Endothelial cell of umbilical vein (primary cell): ENCODE measurements at places on chromosomes 16 and 17.

DNA sequence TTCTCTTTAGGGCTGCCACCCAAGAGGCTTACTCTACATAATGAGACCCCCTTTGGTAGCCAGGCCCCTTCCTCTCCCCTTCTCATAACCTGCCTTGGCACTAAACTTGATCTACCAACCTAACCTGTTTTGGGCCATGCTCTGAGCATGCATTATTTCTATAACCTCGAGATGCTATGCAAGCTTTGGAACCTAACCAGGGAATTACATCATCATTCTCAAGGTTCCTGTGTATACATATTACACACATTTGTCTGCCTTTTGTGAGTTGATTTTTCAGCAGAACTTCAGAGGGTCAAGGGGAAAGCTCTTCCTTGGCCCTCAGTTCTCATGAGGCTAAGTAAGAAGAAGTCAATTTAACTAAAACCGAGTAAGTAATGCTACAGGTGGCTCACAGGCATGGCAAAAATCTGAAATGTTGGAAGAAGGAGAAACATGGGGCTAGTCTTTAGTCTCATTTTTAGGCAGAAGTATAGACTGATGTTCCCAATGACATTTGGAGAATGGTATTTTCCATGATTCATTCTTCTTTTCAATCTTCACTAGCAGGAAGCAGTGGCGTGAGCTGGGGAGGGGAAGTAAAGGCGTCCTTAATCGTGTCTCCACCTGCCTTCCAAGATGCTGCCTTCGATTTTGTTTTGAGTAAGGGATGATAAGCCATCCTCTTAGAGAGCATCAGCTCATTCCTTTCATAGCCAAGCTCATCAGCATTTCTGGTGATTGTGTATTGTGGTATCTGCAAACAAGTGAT, 308.4 kb downstream of the ABCC12 start:
- no peaks in the 10 kb centered on the region for H3K4me1 ChIP-seq
- no peaks in the 10 kb centered on the region for H3K36me3 ChIP-seq
- H3K27ac ChIP-seq, result no peak overlapping the region
- no peak for DNase-seq
- H3K4me3 ChIP-seq, result no peak overlapping the region

- no peak overlapping the region for H3K27ac ChIP-seq
- no peak for DNase-seq
- H3K4me1 ChIP-seq, result peaks cover 9% of the 10 kb centered on the region
- H3K36me3 ChIP-seq, result no peaks in the 10 kb centered on the region
- no peaks in the 10 kb centered on the region for H3K27me3 ChIP-seq
These were observed 84.3 kb downstream of the KSR1 start for GRCh38 chr17:27540318-27541101.

DNA sequence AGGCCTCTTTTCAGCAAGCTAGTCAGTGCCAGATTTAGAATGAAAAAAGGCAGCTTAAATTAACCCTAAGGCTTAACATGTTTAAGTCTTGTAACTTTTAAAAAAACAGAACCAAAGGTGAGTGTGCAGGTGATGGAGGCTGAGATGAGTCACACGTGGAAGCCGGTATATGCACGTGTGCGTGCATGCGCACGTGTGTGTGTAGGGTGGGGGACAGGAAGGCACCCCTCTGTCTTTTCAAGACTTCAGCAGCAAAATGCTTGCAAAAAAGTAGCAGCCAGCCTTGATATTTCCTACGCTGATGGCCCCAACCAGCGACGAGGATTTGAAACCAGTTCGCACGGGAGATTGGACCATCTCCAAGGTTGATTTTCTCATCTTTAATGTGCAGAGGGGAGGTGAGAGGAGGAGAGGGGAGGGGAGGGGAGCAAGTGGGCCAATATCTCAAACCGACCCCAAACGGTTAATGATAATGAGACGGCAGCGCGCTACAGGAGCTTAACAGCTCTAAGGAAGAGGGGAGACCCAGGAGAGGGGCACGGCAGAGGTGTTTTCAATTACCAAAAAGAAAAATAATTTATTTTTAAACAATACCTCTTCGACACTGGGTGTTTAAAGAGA, 154.7 kb downstream of the ZNF423 start:
- no peak for DNase-seq
- no peaks in the 10 kb centered on the region for H3K4me1 ChIP-seq
- H3K27ac ChIP-seq, result no peak overlapping the region
- no peak overlapping the region for H3K4me3 ChIP-seq

DNA sequence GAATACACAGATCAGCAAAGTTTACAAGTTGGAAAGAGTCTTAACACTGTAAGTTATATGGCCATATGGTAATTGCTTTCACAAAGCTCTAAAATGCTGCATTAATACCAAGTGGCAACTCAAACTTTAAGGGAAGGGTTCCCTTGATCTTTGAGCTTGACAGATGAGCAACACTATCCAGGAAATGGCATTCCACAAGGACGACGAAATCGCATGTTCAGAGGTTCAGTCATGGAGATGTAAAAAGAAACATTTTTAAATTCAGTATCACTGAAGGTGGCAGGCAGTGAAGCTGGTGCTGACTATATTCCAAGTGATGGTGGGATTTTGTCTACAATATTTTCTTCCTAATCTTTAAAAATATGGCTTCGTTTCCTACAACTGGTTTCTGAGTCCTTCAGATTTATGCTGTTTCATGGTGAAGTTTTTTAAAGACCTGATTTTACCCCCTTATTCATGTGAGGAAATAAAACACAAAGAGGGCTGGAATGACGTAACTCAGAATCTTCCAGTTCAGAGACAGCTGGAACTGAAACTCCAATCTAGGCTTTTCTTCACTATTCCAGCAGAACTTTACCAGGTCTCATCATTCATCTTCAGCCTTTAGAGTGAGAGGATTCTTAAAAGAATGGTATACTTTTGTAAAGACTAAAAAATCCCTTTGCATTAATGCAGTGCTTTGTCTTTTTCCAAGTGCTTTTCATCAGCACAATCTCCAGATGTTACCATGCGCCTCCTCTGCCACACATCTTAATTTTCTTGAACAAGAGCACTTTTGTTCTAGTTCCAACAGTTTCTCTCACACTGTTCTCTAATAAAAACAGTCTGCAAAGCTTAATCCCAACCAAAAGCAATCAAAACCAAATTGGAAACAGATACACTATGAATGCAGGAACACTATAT, 20.2 kb downstream of the CHCT1 start:
- no peak overlapping the region for H3K27ac ChIP-seq
- H3K4me1 ChIP-seq, result no peaks in the 10 kb centered on the region
- H3K27me3 ChIP-seq, result no peaks in the 10 kb centered on the region
- H3K36me3 ChIP-seq, result peaks cover 2% of the 10 kb centered on the region
- DNase-seq, result no peak
- no peak overlapping the region for H3K4me3 ChIP-seq

DNA sequence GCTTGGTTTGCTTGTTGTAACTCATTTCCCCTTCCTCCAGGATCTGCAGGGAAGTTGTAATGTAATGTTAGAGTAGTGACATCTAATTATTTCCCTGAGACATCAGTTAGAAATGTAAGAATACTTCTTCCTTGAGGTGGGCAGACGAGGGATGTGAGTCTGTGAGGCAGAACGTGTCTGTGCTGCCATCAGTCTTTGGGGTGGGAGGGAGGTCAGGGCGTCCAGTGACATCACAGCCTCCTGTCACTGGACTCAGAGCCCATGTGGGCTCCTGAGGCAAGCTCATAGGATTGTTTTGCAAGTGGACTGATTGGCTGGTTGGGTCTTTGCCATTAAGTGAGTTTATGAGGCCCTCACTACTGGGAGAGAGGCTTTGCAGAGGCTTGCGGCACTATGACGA, 188.8 kb downstream of the CCDC182 start:
- no peak overlapping the region for H3K4me3 ChIP-seq
- no peaks in the 10 kb centered on the region for H3K4me1 ChIP-seq
- no peaks in the 10 kb centered on the region for H3K36me3 ChIP-seq
- no peak overlapping the region for H3K27ac ChIP-seq
- no peaks in the 10 kb centered on the region for H3K27me3 ChIP-seq
- DNase-seq, result no peak

DNA sequence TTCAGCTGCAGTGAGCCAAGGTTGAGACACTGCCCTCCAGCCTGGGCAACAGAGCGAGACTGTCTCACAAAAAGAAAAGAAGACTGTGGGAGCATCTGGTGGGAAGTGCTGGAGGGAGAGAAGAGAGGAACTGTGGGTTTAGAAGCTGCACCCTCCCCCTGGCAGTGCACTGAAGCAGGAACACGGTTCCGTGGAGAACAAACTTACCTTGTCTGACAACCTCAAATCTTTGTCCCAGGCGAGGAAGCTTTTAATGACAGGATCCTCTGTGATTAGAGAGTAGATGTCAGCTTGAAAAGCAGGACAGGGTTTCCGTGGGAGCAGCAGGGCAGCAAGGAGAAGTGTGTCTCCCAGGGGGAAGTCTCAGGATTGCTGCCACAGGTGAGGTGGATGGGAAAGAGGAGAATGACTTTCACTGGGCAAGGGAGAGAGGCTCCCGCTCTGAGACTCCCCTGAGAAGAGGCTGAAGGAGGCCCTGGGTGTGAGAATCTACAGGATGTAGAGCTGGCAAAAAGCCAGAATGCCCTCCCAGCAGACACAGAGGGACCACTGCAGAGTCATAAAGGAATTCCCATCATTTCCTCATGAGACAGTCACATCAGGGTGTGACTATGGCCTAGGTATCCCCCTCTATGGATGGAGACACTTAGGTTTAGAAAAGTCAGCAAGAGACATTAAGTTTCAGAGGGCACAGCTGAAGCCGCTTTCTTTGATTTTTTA, 22.9 kb downstream of the PRR11 start:
- no peaks in the 10 kb centered on the region for H3K27me3 ChIP-seq
- no peak for DNase-seq
- H3K27ac ChIP-seq, result no peak overlapping the region
- peaks cover 4% of the 10 kb centered on the region for H3K36me3 ChIP-seq
- no peak overlapping the region for H3K4me3 ChIP-seq

DNA sequence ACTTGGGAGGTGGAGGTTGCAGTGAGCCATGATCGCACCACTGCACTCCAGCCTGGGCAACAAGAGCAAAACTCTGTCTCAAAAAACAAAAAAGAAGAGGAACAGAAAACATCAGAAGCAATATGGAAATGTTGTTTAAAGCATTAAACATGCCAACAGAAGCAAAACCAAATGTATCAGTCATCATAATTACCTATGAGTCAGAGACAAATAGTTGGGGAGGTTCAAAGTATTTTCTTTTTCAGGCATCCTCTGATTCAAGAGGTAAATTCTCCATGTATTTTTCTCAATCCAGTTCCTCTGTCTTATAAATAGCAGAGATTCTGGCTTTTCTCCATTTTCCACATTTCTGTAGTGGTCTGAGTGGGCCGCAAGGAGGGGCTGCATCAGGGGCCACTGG, 2.1 kb upstream of the TM4SF5 start:
- no peaks in the 10 kb centered on the region for H3K36me3 ChIP-seq
- H3K27me3 ChIP-seq, result peaks cover 4% of the 10 kb centered on the region
- no peak for DNase-seq
- no peak overlapping the region for H3K27ac ChIP-seq

DNA sequence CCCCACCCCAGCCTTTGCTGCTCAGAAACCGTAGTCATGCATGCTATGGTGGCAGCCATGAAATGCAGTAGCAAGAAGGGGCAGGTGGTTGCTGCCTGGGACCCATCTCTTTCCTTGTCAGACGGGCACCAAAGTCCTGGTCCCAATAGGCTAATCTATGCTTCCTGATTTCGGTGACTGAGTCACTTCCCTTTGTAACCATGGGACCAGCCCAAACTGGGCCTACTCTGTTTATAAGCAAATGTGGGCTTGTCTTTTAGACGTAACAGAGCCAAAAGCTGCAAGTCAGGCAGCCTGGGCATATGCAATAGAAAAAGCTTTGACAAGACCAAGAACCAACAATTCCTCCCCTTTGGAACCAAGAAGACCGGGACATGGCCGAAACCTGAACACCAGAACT, 99.1 kb upstream of the RBBP6 start:
- H3K27ac ChIP-seq, result no peak overlapping the region
- H3K36me3 ChIP-seq, result no peaks in the 10 kb centered on the region
- no peak for DNase-seq
- H3K4me1 ChIP-seq, result no peaks in the 10 kb centered on the region
- H3K27me3 ChIP-seq, result no peaks in the 10 kb centered on the region

DNA sequence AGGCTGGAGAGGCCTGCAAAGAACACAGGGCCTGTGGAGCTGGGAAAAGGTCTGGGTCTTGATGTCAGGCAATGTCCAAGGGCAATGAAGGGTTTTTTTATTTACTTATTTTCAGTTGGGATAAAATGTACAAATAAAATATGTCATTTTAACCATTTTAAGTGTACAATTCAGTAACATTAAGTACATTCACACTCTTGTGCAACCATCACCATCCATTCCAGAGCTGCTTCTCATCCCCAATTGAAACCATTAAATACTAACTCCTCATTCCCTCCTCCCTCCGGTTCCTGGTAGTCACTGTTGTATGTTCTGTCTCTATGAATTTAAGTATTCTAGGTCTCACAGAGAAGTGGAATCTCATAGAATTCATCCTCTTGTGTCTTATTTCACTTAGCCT, 444.7 kb downstream of the HS3ST3B1 start:
- H3K27ac ChIP-seq, result no peak overlapping the region
- no peaks in the 10 kb centered on the region for H3K27me3 ChIP-seq
- no peak for DNase-seq
- no peaks in the 10 kb centered on the region for H3K36me3 ChIP-seq

DNA sequence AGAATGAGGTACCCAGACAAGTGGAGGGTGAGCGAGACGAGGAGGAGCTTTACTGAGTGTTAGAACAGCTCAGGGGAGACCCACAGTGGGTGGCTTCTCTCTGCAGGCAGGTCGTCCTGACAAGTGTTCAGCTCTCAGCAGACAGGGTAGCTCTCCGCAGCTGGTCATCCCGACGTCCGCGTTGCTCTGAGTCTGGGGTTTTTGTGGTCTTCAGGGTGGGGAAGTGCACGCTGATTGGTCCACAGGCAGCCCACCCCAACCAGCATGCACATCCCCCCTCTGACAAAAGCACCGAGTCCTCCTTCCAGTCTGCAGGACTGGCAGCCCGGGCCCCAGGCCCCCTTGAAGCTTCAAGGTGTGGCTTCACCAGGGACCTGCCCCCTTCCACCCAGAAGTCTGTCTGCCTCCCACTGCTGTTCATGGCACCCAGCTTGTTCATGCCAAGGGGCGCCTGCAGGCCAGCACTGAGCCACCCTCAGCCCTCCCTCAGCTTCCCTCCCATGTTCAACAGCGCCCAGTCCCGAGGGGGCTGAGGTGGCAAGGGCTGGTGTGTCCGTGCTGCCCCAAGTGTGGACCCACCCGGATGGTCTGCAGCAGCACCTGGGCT, 19.9 kb upstream of the WDR45B start:
- H3K4me1 ChIP-seq, result no peaks in the 10 kb centered on the region
- H3K36me3 ChIP-seq, result no peaks in the 10 kb centered on the region
- no peaks in the 10 kb centered on the region for H3K27me3 ChIP-seq
- no peak overlapping the region for H3K27ac ChIP-seq
- H3K4me3 ChIP-seq, result no peak overlapping the region

GRCh38 chr16:56722200-56722842, 7.6 kb upstream of the NUP93 start:
- no peak overlapping the region for H3K27ac ChIP-seq
- H3K4me3 ChIP-seq, result no peak overlapping the region
- no peaks in the 10 kb centered on the region for H3K36me3 ChIP-seq
- no peak for DNase-seq
- no peaks in the 10 kb centered on the region for H3K4me1 ChIP-seq
